ENCODE measurements at places on chromosomes 2 and 18.

- DNase-seq: no peak
Observed at GRCh38 chr2:18245375-18245774, 315.1 kb downstream of the RDH14 start.

GRCh38 chr2:119520696-119521432 lies 3.4 kb downstream of the SCTR start:
- DNase-seq: no peak

DNA sequence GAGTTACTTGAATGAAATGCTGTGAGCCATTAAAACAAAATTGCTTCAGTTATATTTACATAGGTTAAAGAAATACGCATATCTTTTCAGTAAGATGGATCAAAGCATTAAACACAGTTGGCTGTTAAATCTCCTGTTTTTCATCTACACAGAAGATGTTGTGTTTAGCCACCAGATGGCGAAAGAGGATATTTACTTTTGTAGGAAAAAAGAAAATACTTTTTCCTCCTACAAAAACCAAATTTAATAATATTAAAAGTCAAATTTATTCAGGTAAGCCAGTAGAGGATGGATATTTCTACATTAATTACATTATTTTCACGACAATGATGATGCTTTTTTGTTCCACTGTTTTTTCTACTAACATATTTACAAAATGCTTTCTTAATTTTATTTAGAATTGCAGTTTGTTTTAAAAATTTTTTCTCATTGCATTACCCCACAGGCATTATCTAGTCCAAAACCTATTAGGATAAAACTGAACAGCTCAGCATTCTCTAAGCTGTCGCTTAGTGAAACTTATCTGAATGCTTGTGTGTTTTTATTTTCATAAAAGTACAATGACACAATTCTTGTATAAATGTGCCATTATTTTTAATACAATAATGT lies 173.7 kb downstream of the ASXL3 start:
- DNase-seq: no peak

DNA sequence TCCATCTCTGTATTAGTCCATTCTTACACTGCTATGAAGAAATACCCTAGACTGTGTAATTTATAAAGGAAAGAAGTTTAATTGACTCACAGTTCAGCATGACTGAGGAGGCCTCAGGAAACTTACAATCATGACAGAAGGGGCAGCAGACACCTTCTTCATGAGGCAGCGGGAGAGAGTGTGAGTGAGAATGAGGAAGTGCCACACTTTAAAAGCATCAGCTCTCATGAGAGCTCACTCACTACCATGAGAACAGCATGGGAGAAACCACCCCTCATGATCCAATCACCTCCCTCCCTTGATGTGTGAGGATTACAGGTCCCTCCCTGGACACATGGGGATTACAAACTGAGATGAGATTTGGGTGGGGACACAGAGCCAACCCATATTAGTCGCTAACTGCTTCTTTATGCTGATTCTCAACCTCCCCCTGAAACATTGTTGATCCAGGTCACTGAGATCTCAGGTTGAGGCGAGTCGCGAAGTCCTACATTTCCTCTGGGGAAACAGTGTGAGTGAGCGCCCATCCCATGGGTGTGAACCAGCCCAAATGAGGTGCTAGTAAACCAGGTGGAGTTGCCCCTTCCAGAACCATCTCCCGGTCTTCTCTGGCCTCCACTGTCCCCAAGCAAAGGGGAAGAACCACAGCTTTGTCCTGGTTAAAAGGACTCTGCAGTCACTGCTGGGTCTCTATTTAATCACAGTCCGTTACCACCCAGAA lies 123.8 kb downstream of the CAPN13 start:
- DNase-seq: no peak

DNA sequence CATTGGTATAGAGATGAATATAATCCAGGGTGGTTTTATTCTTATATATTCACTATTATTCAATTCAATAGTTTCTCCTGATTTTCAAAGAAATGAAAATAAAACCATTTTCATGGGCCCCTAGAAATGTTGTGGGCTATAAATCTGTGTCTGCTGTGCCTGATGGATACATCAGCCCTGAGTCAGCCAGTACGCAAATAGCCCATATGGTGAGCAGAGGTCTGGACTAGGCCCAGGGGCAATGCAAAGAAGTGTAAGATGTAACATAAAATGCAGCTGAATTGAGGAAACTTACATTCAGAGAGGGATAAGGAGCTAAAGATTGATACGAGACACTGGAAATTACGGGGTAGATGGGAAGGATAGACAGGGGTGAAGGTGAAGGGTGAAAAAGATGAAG lies 122.5 kb downstream of the MAIP1 start:
- no peak for DNase-seq

- no peak for DNase-seq
Observed at GRCh38 chr2:173264603-173265366, 89.9 kb upstream of the CDCA7 start.

DNA sequence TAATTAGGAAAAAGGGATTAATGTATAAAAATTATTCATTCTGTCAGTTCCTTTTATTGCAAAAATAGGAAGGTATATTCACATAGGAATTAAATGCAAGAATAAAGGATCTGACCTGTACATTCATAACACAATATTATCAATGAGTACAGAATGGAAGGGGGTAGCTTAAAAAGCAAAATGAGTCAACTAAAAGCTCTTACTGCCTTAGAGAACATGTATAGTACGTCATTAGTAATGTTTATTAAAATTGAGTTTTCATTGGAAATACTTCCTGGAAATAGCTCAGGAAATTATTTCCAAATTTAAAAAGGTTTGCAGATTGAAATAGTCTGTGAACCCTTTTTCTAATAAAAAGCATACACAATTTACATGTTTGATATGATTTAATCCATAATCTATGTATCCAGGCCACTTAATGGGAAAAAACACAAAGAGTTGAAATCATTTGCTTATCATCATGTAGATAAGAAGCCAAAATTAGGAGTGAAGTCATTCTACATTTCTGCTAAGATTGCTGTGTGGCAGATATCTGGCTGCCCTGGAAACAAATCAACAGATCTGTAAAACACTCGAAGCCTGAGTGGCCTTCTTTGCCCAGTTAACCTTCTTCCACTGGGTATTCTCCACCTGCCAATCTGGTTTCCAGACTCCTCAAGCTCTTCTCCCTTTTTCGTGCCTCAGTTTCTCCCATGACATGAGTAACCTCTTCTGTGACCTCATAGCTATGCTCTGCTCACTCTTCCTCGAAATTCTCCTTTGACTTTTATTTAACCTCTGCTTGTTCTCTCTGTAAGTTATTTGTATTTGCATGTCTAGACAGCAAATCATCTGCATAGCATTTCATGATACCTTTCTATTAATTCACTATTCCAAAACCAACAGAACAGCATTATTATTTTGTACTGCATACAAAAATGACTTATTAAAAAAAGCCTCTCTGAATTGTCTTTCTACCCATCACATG lies 181.2 kb upstream of the REV1 start:
- DNase-seq: no peak

- DNase-seq: no peak
Observed at GRCh38 chr2:104889960-104890684, 36.2 kb downstream of the POU3F3 start.

DNA sequence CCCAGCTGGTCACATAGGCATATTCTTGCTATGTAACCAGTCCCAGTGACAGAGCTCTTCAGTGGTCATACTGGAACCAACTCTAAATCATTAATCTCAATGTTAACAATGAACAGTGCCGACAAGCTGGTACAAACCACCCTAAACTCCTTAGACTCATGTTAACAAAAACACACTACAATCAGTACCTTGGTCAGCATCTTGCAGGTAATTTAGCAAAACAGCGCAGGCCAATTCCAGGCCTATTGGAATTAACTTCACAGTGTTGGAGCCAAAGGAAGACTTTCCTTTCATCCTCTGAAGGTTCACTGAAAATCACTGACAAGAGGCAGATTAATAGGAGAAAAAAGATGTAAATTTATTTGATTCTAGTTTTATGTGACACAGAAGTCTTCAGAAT lies 396.4 kb downstream of the PIK3C3 start:
- no peak for DNase-seq

DNA sequence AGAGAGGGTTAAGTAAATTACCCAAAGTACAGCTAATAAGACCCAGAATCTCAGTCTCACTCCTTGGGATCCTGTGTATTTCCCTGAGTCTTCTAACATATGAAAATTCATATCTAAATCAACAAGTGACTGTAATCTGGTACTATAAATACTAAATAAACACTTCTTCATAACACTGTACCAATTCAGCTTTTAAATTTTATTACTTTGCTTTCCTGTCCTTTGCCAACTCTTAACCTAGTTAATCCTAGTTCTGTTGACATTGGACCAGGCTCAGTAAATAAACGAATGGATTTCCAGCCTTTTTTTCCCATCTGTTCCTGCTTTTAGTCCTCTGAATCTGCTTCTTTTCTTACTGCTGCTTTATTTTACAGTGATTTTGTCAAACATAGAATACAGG lies 13.8 kb downstream of the MRPL35 start:
- DNase-seq: no peak

Data from ELF-1 (cell line).